ENCODE measurements at places on chromosomes 2 and 18.
A peak's percentile ranks its signal among the peaks of the same experiment; 100 is the strongest.

DNA sequence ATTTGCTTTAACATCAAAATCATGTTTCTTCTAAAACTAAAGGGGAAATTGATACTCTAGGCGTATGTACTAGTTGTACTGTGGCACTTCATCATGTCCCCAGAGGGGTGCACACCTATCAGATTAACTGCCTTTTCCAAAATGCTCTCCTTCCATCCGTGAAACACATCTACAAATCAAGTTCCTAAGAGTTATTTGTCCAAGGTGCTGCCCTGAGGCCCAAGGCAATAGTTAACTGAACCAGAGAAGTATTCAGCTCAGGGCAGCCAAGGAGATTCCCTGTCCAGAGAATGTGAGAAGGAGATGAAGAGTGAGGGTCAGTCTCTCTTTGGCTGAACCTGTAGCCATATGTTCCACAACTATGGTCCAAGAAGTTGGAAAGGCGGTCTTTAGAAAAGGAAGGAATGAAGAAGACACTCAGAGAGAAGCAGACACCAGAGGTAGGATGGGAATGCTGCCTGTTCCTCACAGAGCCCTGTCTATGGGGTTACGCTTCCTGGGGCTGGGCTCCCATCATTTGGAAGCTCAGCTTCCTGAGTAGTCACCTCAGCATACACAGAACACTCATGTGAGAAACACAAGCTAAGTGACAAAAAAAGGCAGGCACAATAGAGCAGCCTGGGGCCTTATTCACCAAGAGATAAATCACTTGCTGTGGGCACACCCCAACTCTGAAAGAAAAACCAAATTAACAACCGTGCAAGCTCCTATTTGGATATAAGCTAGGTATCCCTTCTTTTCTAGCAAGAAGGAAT is 55.6 kb downstream of the ANKRD44 start:
- DNase-seq, result no peak

DNA sequence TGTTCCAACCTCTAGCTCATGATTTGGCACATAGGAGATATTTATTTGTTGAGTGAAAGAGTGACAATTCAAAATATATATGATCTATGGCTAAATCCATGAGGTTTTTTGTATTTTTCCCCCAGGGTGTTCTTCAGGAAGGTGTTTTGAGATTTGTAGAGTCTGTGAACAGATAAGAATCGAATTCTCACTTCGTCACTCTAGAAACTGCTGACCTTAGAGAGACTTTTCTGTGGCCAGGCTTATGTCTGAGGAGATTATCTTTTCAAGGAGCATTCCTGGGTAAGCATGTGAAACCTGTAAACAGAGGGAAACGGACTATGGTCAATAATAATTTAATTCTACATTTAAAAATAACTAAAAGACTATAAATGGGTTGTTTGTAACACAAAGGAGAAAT is 849 bp upstream of the ITGB6 start:
- no peak for DNase-seq

DNA sequence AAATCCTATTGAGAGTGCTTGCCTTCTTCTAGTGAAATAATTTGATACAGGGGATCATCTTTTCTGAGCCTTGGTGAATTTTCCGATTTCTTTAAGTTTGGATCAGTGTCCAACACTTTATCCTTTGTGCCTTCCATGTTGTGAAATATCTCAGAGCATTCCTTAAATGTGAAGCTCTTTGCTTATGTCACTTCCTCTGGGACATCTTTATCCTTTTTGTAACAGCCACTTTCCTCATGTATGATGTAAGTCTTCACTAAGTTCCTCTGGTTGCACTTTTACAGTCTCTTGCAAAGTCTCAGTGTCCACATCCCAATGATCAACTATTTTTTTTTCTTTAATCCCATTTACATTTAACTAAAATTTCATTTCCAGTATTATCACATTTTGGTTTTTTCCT is 254.2 kb downstream of the EN1 start:
- DNase-seq, result no peak

DNA sequence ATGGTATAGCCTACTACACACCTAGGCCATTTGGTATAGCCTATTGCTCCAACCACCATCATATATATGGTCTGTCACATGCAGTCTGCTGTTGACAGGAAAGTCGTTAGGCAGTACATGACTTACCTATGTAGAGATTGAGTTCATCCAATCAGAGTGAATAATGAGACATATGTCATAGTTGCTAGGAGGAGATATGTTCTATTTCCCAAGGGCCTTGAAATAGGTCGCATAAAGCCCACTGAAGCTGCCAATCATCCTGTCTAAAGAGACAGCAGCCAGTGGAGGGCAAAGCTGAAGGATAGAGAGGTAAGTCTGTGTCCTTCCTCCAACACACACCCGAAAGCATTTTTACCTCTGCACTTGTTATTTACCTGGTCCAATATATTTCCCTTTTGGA is 263.4 kb downstream of the PTPRM start:
- no peak for DNase-seq

GRCh38 chr2:241859436-241860183 is 916 bp upstream of the PDCD1 start:
- DNase-seq, result no peak

DNA sequence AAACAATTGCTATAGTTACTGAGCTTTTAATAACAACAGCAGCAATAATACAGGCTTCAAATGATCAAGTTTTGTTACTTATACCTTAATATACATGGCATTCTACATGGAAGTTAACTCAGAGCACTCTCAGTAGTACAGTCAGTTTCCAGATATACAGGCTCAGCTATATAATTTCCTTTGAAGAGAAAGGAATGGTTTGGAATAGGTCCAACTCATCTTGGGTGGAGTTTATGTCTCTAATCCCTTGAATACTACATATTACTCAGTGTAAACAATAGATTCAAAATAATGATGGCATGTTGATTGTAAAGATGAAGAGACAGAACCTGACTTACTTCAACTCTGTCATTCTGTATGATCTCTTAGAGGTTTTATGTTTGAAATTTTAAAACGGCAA is 174.9 kb downstream of the EPHA4 start:
- DNase-seq, result no peak

- no peak for DNase-seq
These were observed 18.5 kb upstream of the CNGA3 start for GRCh38 chr2:98327776-98328175.

DNA sequence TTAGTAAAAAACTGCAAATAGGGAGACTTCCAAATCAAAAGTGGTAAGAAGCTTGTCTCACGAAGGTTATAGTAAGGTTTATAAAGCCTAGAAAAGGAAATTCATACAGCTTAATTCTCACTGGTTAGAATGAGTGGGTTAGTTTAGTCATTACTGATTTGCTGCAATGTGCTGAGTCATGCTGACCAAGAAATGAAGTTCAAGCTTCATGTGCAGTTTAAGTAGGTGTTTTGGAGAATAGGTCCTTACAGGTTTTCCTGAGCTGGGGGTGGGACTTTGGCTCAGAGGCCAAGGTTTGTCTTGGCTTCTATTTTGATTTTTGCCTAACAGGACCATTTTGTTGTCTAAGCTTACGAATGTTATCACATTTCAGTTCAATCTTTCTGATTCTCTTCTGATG is 15.1 kb downstream of the CLIP4 start:
- peak; percentile 6 for DNase-seq

DNA sequence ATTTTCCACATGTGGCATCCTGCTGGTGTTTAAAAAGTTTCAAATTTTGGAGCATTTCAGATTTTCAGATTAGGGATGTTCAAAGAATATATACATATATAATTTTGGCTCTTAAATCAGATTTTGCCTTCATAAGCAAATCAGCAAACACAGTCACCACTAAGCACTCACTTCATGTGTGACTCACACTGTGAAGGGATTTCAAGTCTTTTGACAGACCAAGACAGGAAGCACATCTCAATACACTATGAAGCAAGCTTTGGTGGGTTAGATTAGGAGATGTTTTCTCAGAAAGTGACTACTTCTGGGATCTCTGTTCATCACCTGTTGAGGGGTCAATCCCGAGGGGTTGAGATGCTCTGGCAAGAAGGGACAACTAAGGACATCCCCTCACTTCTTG is 227.8 kb upstream of the RBBP8 start:
- no peak for DNase-seq

DNA sequence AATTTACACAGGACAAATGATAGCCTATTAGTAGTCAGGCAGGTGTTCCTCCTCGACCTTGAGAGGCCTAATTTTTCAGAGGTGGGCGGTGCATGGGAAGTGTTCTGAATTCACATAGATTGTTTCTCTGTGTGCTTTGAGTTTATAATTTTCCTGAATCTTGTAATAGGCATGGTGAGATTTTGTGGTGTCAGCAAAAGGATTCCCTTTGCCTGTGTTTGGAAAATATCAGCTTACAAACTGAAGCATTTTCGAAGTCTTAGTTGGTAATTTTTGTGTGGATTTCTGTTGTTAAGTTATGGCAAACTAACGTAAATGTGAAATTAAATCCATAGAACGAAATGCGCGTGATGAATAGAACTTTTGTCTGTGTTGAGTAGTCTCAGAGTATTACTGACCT is 194.0 kb upstream of the RBMS1 start:
- DNase-seq, result no peak

DNA sequence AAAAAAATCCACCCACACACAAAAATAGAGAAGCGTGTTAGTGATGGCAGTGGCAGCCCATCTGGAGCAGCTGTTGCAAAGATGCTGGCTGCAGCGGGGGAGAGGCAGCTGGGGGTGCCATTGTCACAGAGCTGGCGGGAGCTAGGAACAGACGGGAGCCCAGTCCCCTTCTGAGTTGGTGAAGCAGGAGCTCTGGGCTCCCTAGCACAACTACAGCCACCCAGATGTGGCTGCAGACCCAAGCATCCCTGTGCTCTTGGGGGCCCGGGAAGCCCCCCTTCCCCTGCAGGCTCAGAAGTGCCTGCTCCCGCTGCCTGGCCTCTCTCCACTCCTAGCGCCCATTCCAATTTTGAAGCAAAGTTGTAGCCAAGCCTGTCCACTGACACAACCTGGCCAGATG is 366.6 kb upstream of the MC4R start:
- no peak for DNase-seq

GRCh38 chr18:30687501-30687900 is 355.0 kb downstream of the DSC3 start:
- no peak for DNase-seq

DNA sequence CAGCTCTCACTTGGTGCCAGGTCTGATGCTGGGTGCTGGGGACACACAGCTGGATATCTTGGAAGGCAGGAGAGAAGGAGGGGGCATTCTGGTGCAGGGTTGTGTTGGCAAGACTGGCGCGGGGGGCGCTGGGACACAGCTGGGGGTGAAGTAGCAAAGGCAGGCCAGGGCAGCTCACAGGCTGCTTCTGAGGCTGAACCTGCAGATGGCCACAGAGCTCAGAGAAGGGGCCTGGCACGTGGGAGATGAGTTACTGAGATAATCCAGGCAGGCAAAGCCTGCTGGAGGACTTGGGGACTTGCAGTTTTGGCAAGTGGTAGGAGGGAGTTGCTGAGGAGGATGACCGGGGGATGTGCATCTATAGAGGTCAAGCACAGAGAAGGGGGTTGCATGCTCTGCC is 16.2 kb upstream of the DGKD start:
- no peak for DNase-seq

GRCh38 chr2:6184532-6185292 is 492.5 kb downstream of the SOX11 start:
- DNase-seq, result no peak

DNA sequence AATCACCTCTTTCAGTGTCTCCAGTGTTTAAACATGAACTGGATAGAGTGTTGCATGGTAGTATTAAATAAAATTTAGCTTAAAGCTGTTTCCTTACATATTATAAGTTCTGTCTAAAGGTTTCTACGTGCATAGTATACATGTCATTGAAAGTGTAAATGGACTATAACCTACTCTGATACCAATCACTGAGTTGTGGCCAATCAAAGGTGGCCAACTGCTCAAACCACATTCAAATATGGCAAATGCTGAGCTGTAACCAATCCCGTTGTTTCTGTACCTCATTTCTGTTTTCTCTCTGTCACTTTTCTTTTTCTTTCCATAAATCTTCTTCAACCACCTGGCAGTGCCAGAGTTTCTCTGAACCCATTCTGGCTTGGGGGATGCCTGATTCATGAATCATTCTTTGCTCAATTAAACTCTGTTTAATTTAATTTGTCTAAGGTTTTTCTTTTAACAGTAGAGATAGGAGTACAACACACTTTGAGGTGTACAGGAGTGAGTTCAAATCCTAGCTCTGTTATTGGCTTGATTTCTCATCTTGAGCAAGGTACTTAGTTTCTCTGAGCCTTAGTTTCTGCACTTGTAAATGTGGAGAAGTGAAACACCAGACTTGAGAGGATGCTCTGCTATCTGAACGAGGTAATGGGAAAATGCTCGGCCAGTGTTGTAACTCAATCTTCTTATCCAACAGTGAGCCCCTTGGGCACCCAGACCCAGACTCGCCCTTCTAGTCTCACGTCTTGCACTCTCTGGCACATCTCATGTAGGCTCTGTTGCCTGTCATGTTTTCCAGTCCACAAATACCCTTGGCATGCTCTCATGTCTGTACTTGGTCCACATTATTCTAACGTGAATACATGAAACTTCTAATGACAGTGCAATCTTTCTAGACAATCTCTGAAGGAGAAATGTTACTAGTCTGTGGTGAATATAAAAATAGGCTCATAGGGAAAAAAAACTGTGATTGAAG is 228.0 kb downstream of the PIK3C3 start:
- DNase-seq, result no peak

- DNase-seq, result no peak
These were observed 1.1 kb upstream of the TMEM185B start for GRCh38 chr2:120224256-120224655.
